ENCODE measurements at places on chromosomes 1 and 21. TPM values are rescaled to one million over a fixed set of nuclear protein-coding genes. Genes with fewer than 3 reads are reported as not detected.

Gene FCGR3B
- 6.1 TPM for total RNA-seq

Gene OR2T33
- total RNA-seq: not detected

DNA sequence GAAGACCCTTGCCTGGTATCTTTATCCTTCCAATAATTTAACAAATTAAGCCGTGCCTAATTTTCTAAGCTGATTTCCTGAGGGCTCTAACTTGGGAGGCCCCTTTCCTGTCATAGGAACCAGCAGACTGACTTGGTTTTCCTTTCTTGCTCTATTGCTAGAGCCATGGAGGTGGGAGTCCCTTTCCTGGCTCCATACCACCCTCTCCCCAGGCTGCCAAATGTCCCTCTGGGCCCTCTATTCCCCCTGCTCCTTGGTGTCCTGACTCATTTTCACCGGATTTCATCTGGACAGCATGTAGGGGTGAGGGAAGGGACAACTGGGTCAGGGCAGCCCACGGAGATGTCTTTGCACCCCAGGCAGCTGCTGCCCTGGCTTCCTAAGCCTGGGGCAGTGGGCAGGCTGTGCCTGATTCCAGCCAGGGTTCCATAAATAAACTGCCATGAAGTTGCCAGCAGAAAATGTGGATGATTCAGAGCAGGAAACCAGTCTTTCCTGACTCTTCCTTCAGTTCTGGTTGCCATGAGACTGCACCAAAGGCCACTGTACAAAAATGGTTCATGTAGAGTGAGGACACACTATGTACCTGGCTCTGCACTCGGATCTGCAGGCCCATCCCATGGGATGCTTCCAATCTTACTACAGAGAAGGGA, 38.0 kb upstream of the SERBP1 start:
- no peak for DNase-seq

Gene UQCRHL
- total RNA-seq: 3.9 TPM

Data from left cardiac atrium (tissue), 4 donors.